Breast epithelium (tissue), 4 donors: ENCODE measurements at places on chromosomes 12 and 14. TPM values are rescaled to one million over a fixed set of nuclear protein-coding genes. Genes with fewer than 3 reads are reported as not detected.

DNA sequence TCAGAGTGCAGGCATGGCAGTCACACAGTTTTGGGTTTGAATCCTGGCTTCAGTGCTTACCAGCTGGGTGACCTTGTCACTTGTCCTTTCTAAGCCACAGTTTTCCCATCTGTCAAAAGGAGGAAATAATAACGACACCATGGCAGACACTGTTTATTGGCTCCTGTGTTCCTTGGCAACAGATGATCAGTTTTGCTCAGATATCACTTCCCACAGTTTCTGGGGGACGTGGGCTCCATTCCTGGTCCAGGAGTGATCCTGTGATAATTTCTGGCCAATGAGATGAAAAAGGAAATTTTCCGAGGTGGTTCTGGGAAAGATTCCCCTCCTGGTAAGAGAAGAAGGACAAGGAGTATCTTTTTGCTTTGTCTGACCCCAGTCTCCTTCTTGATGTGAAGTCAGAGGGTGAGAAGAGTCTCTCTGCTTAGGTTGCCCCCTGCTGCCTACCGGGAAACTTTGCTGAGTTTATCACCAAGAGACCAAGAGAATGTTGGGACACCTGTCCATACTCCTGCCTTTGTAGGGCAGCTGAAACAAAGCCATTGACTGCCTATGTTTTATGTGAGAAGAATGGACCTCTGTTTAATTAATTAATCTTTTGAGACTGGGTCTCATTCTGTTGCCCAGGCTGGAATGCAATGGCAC lies 178.9 kb upstream of the NRXN3 start:
- DNase-seq, result no peak

FAM186B gene
- total RNA-seq, result 0.96 TPM

ARMH4 gene
- total RNA-seq, result 5.4 TPM

DNA sequence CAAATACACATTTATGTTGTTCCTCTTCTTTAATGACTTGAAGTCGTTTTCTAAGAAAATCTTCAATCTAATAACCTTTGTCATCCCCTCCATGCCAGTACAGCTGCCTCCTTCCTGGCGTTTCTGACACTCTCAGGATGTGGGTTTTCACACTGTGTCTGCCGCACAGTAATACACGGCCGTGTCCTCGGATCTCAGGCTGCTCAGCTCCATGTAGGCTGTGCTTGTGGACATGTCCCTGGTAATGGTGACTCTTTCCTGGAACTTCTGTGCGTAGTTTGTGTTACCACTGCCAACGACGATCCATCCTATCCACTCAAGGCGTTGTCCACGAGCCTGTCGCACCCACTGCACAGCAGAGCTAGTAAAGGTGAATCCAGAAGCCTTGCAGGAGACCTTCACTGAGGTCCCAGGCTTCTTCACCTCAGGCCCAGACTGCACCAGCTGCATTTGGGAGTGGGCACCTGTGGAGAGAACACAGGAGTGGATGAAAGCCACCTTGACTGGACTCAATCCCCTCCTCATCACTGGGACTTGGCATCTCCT lies 1095.9 kb downstream of the TMEM121 start:
- no peak for DNase-seq

ENDOU gene
- 0.98 TPM for total RNA-seq

DNA sequence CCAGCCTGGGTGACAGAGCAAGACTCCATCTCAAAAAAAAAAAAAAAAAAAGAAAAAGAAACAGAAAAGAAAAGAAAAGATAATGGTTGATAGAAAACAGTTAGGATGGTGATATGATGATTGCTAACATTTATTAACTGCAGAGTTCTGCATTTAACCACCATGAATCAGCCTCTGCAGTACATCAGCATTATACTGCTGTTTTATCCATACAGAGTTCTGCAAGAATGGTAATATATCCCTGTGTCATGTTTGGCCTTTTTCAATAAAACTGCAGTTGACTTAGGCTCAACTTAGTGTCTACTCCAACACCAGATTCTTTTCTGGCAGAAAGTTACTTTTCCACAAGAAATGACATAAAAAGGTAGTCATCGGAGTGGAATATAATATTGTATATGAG lies 62.6 kb downstream of the DUSP6 start:
- no peak for DNase-seq

C14orf39 gene
- 0.33 TPM for total RNA-seq

DNA sequence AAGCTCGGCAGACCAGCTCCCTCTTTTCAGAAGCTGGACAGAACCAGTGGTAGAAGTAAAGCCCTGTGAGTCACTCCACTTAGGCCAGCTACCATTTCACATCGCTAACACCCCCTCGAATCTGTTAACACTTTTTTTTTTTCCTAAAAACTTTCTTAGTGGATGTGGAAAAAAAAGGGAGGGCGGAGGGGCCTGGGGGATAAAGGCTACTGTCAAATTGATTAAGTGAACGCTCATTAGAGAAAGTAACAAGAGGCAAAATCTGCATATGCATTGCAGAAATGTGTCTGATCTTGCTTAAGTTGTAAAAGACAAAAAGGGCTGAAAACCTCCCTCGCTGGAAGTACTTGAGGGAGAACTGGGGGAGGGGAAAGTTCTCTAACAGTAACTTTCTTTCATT lies 86.6 kb upstream of the OTX2 start:
- no peak for DNase-seq

DNA sequence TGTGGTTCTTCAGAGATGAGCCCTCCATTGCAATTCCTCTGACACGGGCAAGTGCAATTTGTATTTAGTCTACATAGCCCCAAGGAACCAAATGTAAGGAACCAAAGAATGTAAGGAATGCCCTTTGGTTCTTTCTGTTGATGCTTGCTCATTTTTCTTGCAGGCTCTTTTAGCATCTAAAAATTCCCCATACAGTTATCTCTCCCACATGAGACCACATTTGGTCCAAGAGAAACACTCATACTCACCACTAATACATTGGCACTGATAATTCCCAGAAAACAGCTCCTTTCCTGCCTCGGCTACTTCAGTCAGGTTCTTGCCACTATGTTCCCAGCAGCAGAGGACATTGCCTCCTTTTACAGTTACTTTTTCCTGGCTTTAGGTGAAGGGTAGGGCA lies 332.6 kb downstream of the AEBP2 start:
- DNase-seq, result no peak

- DNase-seq, result no peak
Measured at GRCh38 chr12:47752552-47752951, 6.1 kb downstream of the RAPGEF3 start.

DNA sequence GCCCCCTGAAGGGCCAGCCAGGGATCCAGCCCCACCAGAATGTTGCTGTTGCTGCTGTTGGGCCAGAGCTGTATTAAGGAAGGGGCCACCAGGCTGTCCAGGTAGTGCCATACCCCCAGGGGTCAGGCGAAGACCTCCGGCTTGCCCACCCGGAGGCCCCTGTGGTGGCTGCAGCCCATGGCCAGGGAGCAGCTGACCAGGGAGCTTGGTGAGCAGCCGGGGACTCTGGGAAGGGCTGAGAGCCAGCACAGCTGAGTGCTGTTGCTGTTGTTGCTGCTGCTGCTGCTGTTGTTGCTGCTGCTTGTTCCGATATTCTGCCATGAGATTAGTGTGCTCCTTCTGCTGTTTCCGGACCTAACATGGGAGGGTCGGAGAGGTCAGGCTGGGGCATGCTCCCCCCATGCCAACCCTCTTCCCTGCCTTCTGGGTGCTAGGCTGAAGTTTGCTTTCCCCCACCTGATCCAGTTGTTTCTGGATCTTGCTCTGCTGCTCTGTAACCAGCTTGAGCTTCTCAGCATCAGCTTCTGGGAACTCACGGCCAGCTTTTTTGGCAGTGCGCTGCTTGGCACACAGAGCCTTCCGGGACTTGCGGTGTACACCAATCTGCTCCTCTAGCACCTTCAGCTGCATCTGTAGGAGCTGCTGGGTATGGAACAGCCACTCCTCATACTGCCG lies 15.2 kb upstream of the PRKAG1 start:
- no peak for DNase-seq

GRCh38 chr12:107327651-107328182 lies 234.4 kb upstream of the CRY1 start:
- no peak for DNase-seq

DNA sequence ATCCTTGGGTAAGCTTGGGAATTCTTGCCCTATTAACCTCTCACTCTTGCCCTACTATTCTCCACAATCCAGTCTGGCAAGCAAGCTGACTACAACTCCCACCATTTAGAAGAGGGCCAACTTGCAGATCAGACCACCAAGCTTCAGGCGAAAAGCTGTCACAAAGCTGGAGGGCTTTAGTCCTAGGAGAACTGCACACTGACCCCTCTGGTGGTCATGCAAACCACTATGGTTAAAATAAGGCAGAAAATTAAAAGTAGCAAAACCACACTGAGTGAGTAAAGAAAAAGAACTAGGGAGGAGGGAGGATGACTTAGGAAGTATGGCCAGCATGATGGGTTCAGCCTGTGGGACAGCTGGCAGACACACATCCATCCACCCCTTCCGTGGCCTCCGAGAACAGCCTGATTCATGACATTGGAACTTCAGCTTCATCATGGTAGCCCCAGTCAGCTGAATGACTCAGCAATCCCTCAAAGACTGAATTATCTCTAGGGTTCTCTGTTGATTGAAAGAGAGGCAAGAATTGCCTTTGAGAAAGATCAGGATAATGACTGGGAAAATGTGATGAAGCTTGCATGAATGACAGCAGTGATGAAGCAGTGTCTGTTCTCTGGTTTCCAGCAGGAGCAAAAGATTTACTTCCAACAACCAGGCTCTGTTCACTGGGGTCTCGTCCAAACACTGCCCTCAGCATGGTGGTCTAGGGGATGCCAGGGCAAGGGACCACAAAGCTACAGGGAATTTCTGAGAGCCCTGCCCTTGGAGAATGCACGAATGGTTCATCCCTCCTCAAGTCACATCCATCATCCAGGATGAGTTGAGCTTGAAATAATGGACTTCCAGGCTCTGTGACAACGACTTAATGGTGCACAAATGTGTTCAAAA lies 24.4 kb downstream of the PITPNM2 start:
- no peak for DNase-seq

DNA sequence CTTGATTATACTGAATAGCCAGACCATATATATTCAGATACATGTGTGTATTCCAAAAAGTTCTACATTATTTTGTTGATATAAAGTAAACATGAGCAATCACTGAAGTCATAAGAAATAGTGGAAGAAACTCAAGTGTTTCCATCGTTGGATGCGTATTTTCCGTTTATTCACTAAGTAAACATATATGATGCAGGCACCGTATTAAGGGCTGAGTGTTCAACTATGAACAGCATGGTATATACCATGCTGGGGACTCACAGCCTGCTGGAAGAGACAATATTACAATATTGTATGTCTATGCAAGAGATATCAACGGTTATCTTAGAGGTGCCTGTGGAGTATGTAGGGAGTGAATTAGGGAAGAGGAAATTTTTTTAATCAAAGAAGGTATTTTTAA lies 1.2 kb downstream of the PYROXD1 start:
- DNase-seq, result no peak

GRCh38 chr14:28813810-28814209 lies 47.2 kb downstream of the FOXG1 start:
- DNase-seq, result no peak

DNA sequence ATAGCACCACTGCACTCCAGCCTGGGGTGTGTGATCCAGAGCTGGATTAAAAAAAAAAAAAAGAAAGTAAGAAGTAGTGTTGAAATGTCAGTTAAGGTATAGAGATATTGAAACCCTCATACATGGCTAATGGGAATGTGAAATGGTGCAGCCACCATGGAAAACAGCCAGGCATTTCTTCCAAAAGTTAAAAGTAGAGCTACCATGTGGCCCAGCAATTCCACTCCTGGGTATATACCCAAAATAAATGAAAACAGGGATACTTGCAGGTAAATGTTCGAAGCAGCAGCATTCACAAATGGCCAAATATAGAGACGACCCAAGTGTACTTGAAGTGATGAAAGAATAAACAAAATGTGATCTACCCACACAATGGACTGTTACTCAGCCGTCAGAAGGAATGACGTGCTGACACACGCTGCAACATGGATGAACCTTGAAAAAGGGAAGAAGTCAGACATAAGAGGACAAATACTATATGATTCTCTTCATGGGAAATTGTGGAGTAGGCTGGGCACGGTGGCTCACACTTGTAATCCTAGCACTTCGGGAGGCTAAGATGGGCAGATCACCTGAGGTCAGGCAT lies 15.2 kb downstream of the IL31 start:
- DNase-seq, result no peak

TMEM253 gene
- 0.98 TPM for total RNA-seq

DNA sequence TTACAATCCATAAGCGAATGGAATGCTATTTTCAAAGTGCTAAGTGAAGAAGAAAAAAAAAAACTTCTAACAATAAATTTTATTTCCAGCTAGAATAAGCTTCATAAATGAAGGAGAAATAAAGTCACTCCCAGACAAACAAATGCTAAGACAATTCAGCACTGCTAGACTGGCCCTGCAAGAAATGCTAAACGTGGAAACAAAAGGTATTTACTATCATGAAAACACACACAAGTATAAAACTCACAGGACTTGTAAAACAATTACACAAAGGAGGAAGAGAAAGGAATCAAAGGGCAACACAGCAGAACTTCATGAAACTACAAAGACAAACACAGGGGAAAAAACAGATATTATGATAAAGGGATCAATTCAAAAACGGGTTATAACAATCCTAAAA lies 85.8 kb upstream of the NELL2 start:
- no peak for DNase-seq

GRCh38 chr14:103521951-103522563 lies 573 bp downstream of the CKB start:
- DNase-seq, result no peak

DNA sequence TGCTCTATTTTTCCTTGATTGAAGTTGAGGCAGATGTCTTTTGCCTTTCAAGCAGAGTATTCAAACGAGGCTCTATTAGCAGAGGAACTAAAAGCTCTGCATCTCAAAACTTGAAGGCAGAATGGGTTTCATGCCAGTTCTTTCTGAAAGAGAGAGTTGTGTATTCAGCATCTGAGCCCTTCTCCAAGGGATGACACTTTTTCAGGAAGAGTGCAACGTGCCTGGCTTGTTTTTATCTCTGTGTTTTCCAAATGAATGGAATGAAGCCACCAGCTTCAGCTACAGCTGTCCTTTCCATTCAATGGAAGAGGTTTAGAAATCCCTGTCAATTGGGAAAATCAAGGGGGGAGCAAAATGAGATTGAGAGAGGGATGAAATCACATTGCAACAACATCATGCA lies 14.6 kb downstream of the BEST3 start:
- no peak for DNase-seq

DNA sequence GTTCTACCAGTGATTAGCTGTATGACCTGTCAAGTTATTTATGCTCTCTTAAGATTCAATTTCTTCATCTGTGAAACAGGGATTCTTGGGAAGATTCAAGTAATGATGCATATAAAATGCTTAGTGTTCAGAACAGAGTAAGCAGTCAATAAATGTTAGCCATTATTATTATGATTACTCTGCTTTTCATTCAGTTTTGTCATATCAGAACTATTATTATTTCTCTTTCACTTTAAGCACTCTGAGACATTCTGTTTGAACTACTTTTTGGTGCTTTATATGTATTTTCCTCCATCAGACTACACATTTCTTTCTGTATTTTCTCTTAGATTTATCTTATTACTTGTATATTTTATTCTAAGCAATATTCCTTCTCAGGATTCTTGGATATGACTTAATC lies 81.2 kb downstream of the CFAP54 start:
- DNase-seq, result no peak
